Hepatocyte (in vitro differentiated cells): ENCODE measurements at places on chromosomes 5 and 9. TPM values are rescaled to one million over a fixed set of nuclear protein-coding genes. Genes with fewer than 3 reads are reported as not detected.

DNA sequence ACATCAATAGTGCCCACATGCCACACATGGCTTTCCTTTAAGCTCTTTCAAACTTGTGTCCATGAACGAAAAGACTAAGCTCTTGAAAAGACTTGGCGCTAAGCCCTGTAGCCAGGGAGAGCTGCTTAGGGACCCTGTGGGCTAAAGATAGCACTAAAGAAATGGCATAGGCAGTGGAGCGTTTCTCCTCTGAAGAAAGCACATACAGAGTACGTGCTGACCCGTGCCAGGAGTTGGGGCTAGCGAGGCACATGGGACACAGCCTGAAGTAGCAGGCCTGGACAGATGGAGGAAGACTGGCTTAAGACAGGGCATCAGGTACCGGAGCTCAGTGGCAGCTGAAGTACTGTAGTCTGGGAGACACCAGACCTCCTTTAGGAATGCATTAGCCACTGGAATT is 39.7 kb downstream of the ADGRV1 start:
- no peak for DNase-seq

- DNase-seq, result no peak
Observed at GRCh38 chr9:31639451-31639850, 745.0 kb upstream of the ACO1 start.

DNA sequence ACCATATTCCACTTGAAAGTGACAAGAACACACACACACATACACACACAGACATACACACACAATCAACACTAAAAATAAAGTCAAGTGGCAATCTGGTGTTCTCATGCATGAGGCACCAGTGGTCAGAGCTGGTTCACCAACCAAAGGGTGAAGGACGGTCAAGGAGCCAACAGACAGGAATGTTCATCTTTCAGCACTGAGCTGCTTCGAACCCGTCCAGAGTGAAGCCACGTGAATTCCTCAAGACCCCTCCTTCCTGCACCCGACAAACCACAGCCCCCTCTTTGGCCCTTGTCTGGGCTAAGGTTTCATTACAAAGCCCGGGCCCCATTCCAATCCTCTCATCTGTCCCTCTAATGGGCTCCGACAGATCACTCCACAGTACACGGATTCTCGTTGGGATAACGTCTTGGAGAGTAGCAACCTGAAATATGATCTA is 84.5 kb upstream of the SMIM23 start:
- DNase-seq, result peak; percentile 44

The MED22 gene
- 15.3 and 18.8 TPM in 2 replicates for total RNA-seq

The PAPPA gene
- total RNA-seq, result 8.9 and 12.3 TPM in 2 replicates

The PFN3 gene
- not detected in 2 replicates for total RNA-seq

The ANXA2R gene
- 0.93 and 4.4 TPM in 2 replicates for total RNA-seq
